ENCODE measurements at places on chromosomes 2 and 18. TPM values are rescaled to one million over a fixed set of nuclear protein-coding genes. Genes with fewer than 3 reads are reported as not detected.

The CENPA gene
- 0.52 TPM for total RNA-seq

The TSN gene
- total RNA-seq, result 37.0 TPM

- H3K27ac ChIP-seq, result no peak overlapping the region
- no peak for DNase-seq
- H3K4me1 ChIP-seq, result peaks cover 2% of the 10 kb centered on the region
- peaks cover 23% of the 10 kb centered on the region for H3K27me3 ChIP-seq
- H3K4me3 ChIP-seq, result no peak overlapping the region
These were observed 23.4 kb upstream of the ITGA6 start for GRCh38 chr2:172403881-172404468.

GRCh38 chr2:60992985-60993392 lies 24.5 kb upstream of the PEX13 start:
- no peak for DNase-seq
- H3K36me3 ChIP-seq, result no peaks in the 10 kb centered on the region
- H3K27me3 ChIP-seq, result no peaks in the 10 kb centered on the region

- peaks cover 23% of the 10 kb centered on the region for H3K27me3 ChIP-seq
- H3K4me1 ChIP-seq, result peaks cover under 1% of the 10 kb centered on the region
- DNase-seq, result no peak
- no peak overlapping the region for H3K27ac ChIP-seq
- H3K4me3 ChIP-seq, result no peak overlapping the region
- H3K36me3 ChIP-seq, result peaks cover 6% of the 10 kb centered on the region
These were observed 9.1 kb upstream of the B3GNT7 start for GRCh38 chr2:231386446-231386845.
